ENCODE measurements at places on chromosomes 6 and 20.

DNA sequence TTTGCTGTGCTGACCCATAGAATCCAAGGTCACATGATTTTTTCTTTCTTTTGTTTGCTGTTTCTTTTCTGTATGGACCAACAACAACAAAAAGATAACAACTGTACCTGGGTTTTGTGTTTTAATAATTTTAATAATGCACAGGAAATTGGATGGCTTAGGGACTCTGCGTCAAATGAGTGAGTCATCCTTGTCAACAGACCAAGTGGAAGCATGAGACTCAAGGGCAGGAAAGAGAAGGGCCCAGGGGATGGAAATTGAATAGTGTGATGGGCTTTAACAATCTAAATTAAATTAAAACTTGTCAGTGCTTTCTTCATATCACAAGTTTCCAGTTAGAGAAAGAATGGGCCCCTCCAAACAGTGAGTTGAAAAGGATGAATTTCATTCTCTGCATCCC lies 413.0 kb downstream of the PREX1 start:
- no peak for DNase-seq

DNA sequence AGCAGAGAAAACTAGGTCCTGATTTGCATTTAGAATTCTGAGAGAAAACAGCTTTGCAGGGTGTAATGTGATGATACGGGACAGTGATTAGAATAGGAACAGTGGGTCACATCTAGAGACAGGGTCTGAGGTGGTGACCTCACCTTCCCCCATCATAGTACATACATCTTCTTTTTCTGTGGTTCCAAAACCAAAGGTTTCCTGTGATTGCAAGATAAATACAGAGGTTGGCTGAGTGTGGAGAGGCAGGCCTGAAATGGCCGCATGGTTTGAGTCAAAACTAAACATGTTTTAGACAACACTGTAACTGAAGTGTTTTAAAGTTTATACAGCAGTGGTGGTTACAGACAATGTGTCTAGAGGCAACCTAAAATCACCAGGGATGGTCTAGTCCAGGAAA lies 10.4 kb upstream of the NT5DC1 start:
- DNase-seq = no peak

GRCh38 chr20:44039147-44039546 lies 124.5 kb downstream of the TOX2 start:
- DNase-seq = no peak

DNA sequence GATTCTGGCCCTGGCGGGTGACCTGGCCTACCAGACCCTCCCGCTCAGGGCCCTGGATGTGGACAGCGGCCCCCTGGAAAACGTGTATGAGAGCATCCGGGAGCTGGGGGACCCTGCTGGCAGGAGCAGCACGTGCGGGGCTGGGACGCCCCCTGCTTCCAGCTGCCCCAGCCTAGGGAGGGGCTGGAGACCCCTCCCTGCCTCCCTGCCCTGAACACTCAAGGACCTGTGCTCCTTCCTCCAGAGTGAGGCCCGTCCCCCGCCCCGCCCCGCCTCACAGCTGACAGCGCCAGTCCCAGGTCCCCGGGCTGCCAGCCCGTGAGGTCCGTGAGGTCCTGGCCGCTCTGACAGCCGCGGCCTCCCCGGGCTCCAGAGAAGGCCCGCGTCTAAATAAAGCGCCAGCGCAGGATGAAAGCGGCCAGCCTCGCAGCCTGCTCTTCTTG lies 868 bp upstream of the SLC2A4RG start:
- no peak for DNase-seq

- DNase-seq = no peak
Observed at GRCh38 chr20:4513720-4514119, 208.0 kb upstream of the PRND start.

DNA sequence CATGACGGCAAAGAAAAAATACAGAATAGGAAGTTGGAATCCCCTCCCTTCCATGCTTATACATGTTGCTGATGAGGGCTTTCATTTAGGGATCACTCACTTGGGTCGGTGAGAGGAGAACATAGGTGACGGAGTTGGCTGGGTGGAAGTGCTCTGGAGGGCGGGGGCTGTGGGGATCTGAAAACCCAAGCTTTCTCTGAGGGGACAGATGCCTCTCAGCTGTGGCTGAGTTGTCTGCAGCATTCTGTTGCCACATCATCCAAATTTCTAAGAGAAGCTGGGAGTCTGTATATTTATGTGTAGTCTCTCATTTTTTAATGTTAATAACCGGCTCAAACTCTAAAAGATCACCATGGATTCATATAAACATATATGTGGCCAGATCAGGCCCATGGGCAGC lies 141.5 kb downstream of the PLCB4 start:
- DNase-seq = no peak

DNA sequence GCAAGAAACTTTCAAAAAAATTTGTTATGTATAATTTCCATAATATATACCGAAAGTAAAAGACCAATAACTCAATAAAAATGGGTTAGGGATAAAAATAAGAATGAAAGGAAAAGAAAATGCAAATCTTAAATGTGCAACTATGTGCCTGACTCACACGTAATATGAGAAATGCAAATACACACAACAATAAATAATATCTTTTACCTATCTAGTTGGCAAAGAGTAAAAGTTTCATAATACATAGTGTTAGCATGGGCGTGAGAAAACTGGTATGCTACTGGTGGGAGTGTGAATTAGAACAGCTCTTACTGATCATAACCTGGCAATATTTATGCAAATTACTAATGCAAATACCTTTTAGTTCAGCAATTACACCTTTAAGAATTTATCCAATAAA lies 438.5 kb upstream of the CITED2 start:
- no peak for DNase-seq

DNA sequence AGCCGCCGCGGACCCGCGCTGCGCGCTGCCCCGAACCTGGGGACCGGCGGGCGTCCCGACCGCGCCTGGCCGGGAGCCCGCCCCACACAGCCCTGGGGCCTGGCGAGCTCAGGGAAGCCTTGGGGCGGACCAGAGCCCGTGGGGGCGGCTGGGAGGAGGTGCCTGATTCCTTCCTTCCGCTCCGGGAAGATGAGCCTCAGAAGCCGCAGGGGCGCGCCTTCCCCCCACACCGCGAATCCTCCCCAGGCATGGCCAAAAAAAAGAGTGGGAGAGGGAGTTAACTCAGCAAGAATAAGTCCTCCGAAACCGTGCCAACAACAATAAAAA lies at the start of gene CBLN4:
TSS of gene CBLN4 (minus strand) at position 131 of the 327 bp plus-strand sequence. CDS start 1,348 bp downstream, outside the sequence.
- no peak for DNase-seq

GRCh38 chr6:126888727-126889725 lies 229.4 kb upstream of the RSPO3 start:
- no peak for DNase-seq

GRCh38 chr20:4947817-4948559 lies 53.3 kb downstream of the SLC23A2 start:
- DNase-seq = no peak

DNA sequence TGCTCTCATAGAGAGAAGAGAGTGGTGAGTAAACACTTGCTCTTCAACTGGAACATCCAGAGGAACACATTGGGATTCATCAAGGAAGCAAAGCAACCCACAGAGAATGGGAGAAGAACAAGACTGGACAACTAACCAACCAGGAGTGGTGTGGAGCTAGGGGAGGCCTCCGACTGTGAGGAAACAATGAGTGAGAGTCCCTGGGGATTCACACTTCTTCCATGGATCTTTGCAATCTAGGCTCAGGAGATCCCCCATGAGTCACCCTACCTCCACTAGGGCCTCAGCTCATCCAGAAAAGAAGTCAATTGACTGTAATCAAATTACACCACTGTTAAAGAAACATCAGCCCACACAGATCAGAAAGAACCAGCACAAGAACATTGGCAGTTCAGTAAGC lies 42.3 kb upstream of the CLVS2 start:
- DNase-seq = no peak
